ENCODE measurements at places on chromosomes 7 and 10. TPM values are rescaled to one million over a fixed set of nuclear protein-coding genes. Genes with fewer than 3 reads are reported as not detected.
A peak's percentile ranks its signal among the peaks of the same experiment; 100 is the strongest.

GRCh38 chr10:117955176-117955575, 91.6 kb downstream of the RAB11FIP2 start:
- H3K4me3 ChIP-seq, result no peak overlapping the region
- H3K36me3 ChIP-seq, result peaks cover 3% of the 10 kb centered on the region
- no peak overlapping the region for H3K27ac ChIP-seq
- peaks cover 26% of the 10 kb centered on the region for H3K27me3 ChIP-seq

DNA sequence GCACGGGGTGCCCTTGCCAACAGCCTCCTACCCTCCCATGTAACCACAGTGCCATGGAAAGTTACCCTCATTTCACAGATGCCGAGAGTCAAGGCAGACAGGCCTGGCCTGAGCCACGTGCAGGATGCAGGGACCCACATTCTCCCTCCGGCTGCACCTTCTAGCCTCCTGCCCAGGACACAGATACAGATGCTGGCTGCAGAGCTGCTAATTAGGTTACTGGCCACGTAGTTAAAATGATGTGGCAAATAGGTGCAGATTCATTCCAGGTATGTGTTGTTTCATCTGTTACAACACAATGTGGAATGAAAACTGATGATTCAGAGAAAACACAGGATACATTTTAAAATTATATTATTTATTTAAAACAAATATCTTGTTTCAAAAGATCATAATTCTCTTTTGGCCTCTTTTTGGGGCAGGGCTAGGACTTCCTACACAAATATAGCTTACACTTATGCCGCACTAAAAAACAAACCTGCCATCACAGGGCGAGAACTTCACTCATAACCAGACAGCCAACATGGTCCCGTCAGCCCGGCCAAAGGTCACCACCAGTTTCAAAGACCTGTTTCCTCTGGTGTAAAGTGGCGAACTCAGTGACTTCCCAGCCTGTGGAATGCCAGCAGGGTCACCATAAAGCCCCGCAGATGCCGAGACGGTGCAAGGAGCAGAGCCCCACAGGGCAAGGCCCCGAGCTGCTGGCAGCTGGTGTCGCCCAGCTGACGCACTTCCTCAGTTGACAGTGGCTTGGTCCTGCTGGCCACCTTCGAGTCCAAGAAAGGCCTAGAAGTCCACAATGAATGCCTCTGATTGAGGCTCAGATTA, 83.5 kb downstream of the TNS3 start:
- DNase-seq, result no peak
- H3K27ac ChIP-seq, result no peak overlapping the region
- peaks cover 6% of the 10 kb centered on the region for H3K27me3 ChIP-seq
- H3K36me3 ChIP-seq, result no peaks in the 10 kb centered on the region

- H3K27me3 ChIP-seq, result peaks cover 45% of the 10 kb centered on the region
- no peak for DNase-seq
- H3K27ac ChIP-seq, result no peak overlapping the region
- H3K4me1 ChIP-seq, result peaks cover 9% of the 10 kb centered on the region
Observed at GRCh38 chr10:111081595-111081994, 4.8 kb downstream of the ADRA2A start.

DNA sequence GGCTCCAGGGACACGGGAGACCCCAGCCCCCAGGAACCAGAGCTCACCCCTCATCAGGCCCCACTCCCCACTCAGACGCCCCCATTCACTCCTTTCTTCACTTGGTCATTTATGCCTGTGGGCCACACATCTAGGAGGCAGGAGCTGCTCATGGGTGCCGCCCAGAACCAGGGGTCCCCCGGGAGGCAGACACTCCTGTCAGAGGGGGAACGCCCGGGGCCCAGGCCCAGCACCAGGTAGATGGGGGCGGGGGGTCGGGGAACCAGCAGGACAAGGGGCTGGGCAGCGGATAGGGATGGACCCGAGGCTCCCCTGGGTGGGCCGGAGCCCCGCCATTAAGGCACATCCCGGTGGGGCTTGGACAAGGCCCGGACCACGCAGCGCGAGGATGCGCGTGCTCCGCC, 11.8 kb downstream of the CALY start:
- H3K27me3 ChIP-seq, result peaks cover 37% of the 10 kb centered on the region
- H3K4me3 ChIP-seq, result peak overlapping the region; percentile 89
- H3K36me3 ChIP-seq, result peaks cover 5% of the 10 kb centered on the region
- peaks cover 11% of the 10 kb centered on the region for H3K4me1 ChIP-seq
- DNase-seq, result no peak
- no peak overlapping the region for H3K27ac ChIP-seq

DNA sequence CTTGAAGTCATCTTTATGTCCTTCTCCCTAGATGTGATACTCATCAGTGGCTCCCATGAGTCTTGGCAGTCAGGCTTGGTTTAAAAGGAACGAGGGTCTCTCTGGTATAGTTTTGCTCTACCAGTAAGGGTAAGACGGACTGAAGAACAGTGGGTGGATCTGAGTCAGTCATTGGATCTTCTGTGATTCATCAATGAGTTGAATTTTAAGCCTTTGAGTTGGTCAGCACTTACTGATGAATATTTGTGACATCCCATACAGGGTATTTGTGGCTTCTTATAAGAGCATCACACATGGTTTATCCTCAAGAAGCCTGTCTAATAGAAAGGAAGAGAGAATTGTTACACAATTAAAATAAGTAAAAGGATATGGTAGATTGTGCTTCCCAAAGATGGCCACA, 87.3 kb upstream of the NAMPT start:
- H3K4me1 ChIP-seq, result no peaks in the 10 kb centered on the region
- no peak overlapping the region for H3K4me3 ChIP-seq
- peaks cover 6% of the 10 kb centered on the region for H3K27me3 ChIP-seq
- no peaks in the 10 kb centered on the region for H3K36me3 ChIP-seq

DNA sequence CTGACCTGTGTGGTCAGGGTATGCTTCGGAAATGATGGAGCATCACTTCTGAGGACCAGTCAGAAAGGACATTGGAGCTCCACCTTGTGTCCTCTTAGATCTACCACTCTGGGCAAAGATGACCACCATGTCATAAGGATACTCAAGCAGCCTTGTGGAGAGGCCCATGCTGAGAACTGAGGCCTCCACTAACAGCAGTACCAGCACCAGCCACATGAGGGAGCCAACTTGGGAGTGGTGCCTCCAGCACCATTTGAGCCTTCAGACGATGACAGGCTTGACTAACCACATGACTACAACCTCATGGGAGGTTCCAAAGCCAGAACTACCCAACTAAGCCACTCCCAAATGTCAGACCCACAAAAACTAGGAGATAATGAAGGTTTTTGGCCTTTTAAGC, 116.0 kb downstream of the NPTX2 start:
- H3K4me3 ChIP-seq, result no peak overlapping the region
- peaks cover 2% of the 10 kb centered on the region for H3K36me3 ChIP-seq
- H3K4me1 ChIP-seq, result peaks cover 3% of the 10 kb centered on the region
- no peak for DNase-seq
- peaks cover 15% of the 10 kb centered on the region for H3K27me3 ChIP-seq

DNA sequence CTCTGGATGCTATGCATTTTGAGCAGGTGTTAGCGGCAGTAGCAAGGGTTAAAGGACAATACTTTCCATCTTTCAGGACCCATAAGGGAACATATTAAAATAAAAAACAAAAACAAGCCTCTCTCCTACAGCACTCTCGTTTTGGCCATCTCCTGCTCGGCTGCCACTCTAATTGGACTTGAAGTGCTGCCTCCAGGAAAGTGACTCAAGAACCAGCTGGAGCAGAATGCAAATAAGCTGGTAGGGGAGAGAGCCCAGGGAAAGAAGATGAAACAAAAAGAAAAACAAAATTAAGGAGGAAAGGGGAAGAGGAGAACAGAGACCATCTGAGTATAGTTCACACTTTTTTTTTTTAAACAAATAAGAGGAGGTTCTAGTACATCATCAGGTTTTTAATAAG, 65.6 kb downstream of the HBP1 start:
- DNase-seq, result no peak
- no peak overlapping the region for H3K27ac ChIP-seq
- no peaks in the 10 kb centered on the region for H3K27me3 ChIP-seq
- H3K4me3 ChIP-seq, result no peak overlapping the region

- no peaks in the 10 kb centered on the region for H3K4me1 ChIP-seq
- no peak overlapping the region for H3K4me3 ChIP-seq
- no peak overlapping the region for H3K27ac ChIP-seq
- H3K36me3 ChIP-seq, result no peaks in the 10 kb centered on the region
Observed at GRCh38 chr10:76150876-76151288, 719.5 kb downstream of the LRMDA start.

- H3K27me3 ChIP-seq, result peaks cover 5% of the 10 kb centered on the region
- H3K4me3 ChIP-seq, result peak overlapping the region; percentile 57
- H3K27ac ChIP-seq, result no peak overlapping the region
- H3K4me1 ChIP-seq, result peaks cover 11% of the 10 kb centered on the region
- no peak for DNase-seq
Observed at GRCh38 chr7:70698219-70698832, 433.6 kb upstream of the GALNT17 start.

DNA sequence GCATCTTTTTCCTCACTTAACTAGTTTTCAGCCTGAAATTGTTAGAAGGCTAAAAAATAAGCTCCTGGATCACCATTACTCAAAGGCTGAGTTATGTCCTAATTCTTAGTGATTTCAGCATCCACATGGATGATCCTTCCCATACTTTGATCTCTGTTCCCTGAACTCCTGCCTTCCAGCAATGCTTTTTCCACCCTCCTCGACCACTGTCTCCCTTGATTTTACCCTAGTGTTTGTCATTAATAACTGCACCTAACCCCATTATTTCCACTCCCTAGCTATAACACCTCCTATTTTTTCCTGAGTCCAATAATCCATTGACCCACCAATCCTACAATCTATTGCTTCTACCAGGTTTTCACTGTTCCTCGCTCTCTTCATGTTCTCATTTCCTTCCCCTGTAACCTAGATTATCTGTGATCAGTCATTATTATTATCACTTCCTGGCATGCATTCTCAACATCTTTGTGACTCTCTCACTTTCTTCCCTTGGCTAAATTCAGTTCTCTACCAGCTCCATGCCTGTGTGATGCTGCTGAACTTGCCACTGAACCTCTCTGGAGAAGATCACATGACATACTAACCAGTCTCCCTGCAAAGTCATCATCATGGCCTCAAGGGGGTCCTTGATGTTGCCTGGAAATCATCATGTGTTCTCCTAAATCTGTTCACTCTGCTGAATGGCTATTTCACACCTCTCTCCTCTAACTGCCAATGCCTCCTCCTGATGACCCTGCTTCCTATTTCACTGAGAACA, 6.5 kb upstream of the CALU start:
- no peak overlapping the region for H3K27ac ChIP-seq
- no peak for DNase-seq
- peaks cover 6% of the 10 kb centered on the region for H3K36me3 ChIP-seq
- no peak overlapping the region for H3K4me3 ChIP-seq
- peaks cover 28% of the 10 kb centered on the region for H3K27me3 ChIP-seq

- DNase-seq, result no peak
- peaks cover 3% of the 10 kb centered on the region for H3K4me1 ChIP-seq
- H3K27me3 ChIP-seq, result peaks cover 21% of the 10 kb centered on the region
- H3K27ac ChIP-seq, result no peak overlapping the region
- no peak overlapping the region for H3K4me3 ChIP-seq
Observed at GRCh38 chr10:69908124-69908523, 106.4 kb downstream of the COL13A1 start.

GRCh38 chr7:149626972-149627371, 129.4 kb upstream of the ZNF746 start:
- H3K4me1 ChIP-seq, result peaks cover 20% of the 10 kb centered on the region
- peaks cover 2% of the 10 kb centered on the region for H3K36me3 ChIP-seq
- no peak overlapping the region for H3K27ac ChIP-seq
- DNase-seq, result no peak
- H3K27me3 ChIP-seq, result peaks cover 20% of the 10 kb centered on the region
- H3K4me3 ChIP-seq, result no peak overlapping the region

Gene RSPH10B
- 0.40 TPM for total RNA-seq

Gene HERC4
- 50.9 TPM for total RNA-seq

Gene BICC1
- not detected for total RNA-seq

Gene GPR146
- 17.9 TPM for total RNA-seq

Gene HOXA9
- total RNA-seq, result not detected

Gene ANXA8L1
- total RNA-seq, result not detected

Gene AMZ1
- total RNA-seq, result 0.32 TPM
